ENCODE measurements at places on chromosomes 7 and 10.

GRCh38 chr7:46559194-46559832, 638.2 kb upstream of the IGFBP3 start:
- DNase-seq: no peak

GRCh38 chr10:57849691-57850357, 417.9 kb downstream of the IPMK start:
- no peak for DNase-seq

GRCh38 chr7:90617442-90617841, 21.3 kb downstream of the CDK14 start:
- DNase-seq: no peak

GRCh38 chr7:44220046-44220357, 19.2 kb downstream of the YKT6 start:
- no peak for DNase-seq

- no peak for DNase-seq
These were observed 325.8 kb upstream of the MGMT start for GRCh38 chr10:129140921-129141885.

DNA sequence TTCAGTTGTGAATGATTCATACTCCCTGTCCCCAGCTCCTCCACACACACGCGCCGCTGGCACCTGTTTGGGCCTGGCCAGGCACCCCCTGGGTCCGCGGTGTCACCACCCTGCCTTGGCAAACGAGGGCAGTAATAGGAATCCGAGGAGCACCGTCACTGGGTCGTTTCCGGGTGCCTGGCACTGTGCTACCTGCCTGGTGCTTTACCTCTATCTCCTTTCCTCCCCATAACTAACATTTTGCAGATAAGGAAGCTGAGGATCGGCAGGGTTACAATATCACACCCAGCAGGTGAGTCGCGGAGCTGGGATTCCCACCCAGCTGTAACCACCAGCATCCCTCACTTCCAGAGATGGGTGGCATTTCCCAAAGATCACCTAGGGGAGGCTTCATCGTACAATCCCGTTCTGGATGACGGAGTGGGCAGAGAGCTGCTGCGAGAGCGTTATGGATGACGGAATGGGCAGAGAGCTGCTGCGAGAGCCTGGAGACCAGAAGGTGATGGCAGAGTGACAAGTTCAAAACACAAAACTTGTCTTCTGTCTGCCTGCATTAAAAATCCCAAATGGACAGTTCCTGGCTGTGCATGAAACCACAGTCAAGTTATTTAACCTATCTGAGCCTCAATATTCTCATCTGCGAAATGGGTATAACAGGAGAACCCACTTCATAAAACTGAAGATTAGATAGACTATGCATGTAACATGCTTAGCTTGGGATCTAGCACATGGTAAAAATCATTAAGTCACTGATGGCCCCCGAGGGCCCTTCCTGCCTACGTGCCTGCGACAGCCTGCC, 1.1 kb upstream of the HSPA12A start:
- DNase-seq: no peak

- no peak for DNase-seq
These were observed 25.1 kb downstream of the HSPB1 start for GRCh38 chr7:76327610-76328009.

- peak; percentile 89 for DNase-seq
These were observed 3.2 kb downstream of the MKX start for GRCh38 chr10:27742195-27743011.

DNA sequence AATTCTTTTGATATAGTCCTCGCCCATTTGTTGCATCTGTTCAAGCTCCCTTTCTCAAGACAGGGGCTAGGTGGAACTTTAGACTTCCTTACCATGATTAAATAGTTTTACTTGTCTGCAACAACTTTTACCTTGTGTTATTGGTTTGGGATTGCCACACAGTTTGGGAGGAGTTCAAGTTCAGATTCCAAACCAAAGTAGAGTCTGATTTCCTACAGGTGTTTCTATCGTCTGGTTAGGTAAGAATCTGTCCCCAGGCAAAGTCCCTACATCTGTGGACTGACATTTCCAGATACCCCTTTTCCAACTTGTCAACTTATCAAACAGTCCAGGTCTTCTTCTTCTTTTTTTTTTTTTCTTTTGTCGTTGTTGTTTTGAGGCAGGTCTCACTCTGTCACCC, 93.1 kb downstream of the LRGUK start:
- DNase-seq: no peak

DNA sequence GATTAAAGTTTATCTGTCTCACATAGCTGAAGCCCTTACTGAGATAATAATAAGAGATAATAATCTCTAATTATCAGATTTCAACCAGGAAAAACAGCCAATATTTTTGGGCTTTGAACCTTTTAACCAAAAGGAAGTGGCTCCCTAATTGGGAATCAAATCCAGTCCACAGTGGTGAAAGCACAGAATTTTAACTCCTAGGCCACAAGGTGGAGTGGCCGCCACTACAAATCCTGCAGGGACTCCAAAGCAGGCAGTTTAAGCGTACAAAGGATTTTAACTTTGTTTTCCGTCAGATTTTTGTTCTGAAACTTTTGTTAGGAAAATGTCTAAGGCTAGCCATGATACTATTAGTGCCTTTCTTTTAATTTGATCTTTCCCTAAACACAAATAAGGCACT, 99.6 kb upstream of the CCNY start:
- no peak for DNase-seq

GRCh38 chr7:117597755-117598154, 117.9 kb downstream of the CFTR start:
- no peak for DNase-seq

DNA sequence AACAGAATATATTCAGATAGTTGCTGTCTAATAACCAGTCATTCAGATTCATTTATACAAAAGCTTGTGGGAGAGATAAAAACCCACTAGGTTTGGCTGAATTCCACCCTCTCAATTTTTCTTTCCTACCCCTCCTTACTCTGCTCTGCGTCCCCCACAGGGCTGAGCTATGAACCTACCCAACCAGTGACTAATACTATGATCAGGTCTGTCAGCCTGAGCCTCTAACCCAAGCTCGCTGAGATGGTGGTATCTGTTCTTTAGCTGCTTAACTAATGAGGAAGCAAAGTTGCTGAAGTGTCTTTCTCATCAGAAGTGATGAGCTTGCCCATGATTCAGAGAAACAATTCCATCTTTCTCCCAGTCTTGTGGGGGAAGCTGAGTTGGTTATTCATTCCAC, 248.7 kb upstream of the GPR26 start:
- no peak for DNase-seq

DNA sequence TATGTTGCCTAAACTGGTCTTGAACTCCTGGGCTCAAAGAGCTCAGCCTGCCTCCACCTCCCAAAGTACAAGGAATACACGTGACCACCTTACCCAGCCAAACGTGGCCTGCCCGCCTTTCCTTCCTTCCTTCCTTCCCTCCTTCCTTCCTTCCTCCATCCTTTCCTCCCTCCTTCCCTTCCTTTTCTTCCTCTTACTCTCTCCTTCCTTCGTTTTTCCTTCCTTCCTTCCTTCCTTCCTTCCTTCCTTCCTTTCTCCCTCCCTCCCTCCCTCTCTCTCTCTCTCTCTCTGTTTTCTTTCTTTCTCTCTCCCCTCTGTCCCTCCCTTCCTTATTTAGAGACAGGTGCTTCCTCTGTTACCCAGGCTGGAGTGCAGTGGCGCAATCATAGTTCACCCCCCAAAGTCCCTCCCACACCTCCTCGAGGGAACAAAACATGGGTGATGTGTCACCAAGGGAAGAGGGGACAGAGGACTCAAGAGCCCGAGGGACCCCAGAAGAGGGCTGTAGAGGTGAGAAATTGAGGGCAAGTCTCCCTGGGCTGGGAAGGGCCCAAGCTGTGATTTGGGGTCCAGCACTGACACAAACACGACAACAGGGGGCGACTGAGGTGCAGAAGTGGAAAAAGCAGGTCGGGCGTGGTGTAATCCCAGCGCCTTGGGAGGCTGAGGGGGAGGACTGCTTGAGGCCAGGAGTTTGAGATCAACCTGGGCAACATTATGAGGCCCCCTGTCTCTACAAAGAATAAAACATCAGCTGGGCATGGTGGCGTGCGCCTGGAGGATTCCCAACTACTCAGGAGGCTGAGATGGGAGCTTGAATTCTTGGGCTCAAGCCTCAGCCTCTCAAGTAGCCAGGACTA, 28.1 kb downstream of the EPHB4 start:
- peak; percentile 56 for DNase-seq

GRCh38 chr10:22158426-22158825, 59.4 kb downstream of the EBLN1 start:
- no peak for DNase-seq

DNA sequence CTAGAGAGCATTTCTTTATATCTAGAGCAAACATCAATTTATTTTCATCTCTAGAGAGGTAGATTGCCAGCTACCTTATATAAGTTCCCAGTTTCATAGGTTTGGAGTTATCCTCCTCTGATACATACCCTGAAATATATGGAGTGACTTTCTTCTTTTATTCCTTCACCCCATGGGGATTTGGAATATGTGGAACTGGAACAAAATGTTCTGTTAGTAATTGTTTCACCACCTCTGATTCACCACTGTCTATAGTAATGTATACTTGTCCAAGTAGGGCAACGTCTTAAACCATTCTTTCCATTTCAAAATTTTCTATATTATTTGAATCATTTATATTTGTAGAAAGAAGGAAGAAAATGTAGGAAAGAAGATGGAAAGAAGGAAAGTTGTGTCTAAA, 511.2 kb upstream of the KCND2 start:
- DNase-seq: no peak

DNA sequence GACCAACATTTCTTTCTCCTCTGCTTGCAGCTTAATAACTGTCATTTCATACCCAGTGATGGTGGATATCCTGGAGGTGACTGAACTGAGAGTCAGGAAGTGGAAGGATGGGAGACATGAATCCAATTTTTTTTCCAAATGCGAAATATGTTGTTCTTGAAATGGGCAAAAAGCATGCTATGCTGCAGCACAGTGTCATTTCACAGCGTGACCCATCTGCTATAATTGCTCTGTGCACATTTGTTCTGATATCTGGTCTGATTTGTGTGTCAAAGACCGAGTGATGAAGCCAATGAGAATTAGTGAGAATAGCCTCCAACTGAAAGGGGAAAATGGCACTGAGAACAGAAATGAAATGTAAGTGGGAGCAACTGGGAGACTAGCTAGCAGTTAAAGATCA, 329.6 kb upstream of the PHYHIPL start:
- DNase-seq: no peak

DNA sequence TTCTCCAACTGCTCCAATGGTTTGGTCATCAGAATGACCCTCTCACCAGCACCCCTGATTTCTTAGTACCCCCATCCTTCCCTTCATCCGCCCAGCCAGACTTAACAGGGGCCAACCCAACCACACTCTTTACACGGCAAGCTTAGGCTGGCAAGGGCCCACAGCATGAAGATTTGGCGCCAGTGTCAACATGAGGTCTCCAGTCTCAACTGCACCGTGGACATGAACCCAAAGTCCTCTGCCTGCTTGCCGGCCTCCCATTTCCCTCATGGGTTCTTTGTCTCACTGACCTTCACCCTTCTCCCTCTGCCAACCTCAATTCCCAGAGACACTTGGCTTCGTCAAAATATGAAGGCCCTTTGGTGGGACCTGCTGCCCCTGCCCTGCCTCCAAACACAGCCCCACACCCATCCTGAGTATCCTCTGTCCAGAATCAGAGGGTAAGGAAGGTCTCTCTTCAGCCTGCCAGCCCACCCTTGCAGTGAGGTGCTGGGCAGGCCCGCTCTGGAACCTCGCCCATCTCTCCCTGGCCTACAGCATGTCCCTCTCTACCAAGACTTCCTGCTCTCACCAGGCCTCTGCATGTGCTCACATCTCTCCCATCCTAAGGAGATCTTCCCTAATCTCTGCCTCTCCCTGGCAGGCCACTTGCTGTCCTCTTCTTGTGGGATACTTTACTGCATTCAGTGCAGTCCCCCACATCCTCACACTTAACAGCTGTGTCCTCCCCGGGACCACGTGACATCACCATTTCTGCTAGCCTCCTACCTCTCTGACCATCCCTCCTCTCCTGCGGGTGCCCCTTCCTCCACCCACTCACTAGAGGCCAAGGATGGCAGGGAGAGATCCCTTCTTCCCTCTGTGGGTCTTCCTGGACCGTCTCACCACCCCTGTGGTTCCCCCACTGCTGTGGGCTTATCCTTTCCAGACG, 91.7 kb upstream of the ZMIZ1 start:
- DNase-seq: no peak

DNA sequence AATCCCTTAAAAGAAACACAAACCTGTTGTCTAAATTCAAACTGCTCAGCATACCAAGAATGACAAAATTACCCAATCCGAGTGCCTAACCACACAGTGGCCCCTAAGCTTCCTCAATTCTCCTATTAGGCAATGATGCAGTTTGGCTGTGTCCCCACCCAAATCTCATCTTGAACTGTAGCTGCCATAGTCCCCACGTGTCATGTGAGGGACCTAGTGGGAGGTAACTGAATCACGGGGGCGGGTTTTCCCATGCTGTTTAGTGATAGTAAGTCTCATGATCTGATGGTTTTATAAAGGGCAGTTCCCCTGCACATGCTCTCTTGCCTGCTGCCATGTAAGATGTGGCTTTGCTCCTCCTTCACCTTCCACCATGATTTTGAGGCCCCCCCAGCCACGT, 21.9 kb downstream of the PSAP start:
- DNase-seq: no peak

GRCh38 chr10:17954861-17955260, 3.1 kb downstream of the SLC39A12 start:
- DNase-seq: no peak

DNA sequence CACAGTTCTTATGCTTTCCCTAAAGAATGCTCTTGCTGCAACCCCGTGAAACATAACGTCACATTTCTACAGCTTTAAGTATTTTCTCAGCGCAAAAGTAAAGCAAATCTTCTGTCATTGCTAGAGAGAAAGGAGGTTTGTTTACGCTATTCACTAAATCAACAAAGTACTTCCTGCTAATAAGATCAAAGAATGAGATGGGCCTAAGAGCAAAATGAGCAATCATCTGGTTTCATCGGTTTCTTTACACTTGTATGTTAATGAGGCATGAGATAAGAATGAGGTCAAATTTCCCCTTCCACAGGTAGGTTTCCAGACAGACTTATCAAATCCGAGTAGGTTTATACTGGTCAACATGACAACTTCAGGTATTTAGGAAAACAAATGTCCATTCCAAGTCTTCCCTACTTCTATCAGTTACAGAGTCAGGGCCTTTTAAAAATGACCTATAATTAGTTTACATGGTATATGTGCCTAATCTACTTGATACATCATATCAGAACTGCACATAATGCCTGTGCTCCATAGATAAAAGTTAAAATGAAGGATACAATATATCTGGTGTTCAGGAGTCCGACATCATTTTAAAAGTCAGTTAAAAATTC, 8.4 kb downstream of the USP6NL start:
- no peak for DNase-seq

Measured in stimulated activated CD4-positive, alpha-beta T cell treated with anti-CD3 and anti-CD28 coated beads, Interleukin-1b, Interleukin-23, amount 100 ng/mL, for 48 hours (primary cell).